ENCODE measurements at places on chromosomes 13 and 19.

- DNase-seq = no peak
These were observed 1.2 kb downstream of the HAUS8 start for GRCh38 chr19:17073869-17074633.

DNA sequence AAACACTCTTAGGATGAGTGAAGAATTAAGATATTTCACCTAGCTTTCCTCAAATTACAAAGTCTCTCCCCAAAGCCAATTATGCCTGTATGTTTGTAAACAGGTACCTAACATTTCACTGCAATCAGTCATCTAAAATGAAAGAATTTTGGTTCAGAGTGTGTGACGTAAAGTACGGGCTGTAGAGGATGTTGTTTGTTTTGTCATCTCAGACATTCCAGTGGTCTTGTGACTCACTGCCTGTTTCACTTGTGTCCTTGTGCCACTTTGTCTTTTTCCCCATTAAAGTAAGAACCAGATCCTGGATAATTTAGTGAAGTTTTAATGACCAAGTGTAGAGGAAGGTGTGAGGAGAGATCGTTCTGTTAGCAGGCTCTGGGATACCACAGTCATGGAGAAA is 28.6 kb upstream of the EID2 start:
- DNase-seq = no peak

DNA sequence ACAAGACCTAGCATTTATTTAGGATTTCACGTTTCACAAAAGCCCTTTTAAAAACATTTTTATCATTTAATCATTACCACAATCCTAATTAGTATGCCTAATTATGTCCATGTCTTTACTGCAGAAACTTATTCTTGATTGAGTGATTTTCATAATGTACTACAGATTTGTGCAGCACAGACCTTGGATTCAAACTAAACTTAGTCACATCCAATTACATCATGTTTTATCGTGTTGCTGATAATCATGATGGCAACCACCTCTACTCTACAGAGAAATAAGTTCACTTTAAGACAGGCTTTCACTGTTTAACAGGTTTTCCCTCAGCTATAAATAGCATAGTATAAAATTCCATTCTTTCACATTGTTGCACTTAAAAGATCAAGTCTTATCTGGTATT is 240.9 kb upstream of the RFC3 start:
- no peak for DNase-seq

- no peak for DNase-seq
These were observed 11.1 kb downstream of the LMO7 start for GRCh38 chr13:75647126-75647784.

DNA sequence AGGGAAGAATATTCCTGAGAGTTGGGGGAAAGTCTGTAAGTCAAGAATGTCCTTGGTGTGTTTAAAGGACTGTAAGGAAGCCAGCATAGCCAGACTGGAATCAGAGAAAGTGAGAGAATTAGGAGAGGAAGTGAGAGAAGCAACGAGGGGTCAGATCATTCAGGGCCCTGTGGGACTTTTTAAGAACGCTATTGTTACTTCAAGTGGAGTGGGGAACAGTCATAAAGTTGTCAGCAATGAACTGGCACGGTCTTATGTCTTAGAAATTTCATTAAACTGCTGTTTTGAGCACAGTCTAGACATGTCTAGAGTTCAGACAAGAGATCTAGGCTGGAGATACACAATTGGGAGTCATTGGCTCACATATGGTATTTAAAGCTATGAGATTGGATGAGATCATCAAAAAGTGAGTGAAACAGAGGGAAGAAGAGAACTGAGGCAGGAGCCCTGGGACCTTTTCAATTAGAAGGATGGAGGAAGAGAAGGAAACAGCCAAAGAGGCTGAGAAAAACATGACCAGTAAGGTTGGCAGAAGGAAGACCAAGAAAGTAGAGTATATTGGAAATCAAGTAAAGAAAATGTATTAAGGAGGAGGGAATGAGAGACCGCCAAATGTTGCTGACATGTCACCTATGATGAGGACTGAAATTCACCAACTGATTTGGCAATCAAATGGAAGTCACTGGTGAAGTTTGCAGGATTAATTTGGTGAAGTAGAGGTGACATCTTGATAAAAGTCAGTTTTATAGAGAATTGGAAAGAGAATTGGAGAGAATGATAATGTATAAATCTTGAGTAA is 263.5 kb downstream of the GPC5 start:
- DNase-seq = no peak

GRCh38 chr19:48879025-48879637 is 6.9 kb downstream of the PPP1R15A start:
- DNase-seq = peak; percentile 22

DNA sequence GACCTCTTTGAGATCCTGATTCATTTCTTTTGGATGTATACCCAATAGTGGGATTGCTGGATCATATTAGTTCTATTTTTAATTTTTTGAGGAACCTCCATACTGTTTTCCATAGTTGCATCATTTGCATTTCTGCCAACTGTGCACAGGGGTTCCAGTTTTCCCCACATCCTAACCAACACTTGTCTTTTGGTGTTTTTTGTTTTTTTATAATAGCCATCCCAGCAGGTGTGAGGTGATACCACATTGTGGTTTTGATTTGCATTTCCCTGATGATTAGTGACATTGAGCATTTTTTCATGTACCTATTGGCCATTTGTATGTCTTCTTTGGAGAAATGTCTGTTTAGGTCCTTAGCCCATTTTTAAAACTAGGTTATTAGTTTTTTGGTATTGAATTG is 18.8 kb upstream of the GPR183 start:
- DNase-seq = no peak

- no peak for DNase-seq
These were observed 415.0 kb downstream of the FOXO1 start for GRCh38 chr13:40251343-40252032.

Measured in central memory CD4-positive, alpha-beta T cell (primary cell).